IPS-NIHi11 (cell line): ENCODE measurements at places on chromosomes 3 and 15.

DNA sequence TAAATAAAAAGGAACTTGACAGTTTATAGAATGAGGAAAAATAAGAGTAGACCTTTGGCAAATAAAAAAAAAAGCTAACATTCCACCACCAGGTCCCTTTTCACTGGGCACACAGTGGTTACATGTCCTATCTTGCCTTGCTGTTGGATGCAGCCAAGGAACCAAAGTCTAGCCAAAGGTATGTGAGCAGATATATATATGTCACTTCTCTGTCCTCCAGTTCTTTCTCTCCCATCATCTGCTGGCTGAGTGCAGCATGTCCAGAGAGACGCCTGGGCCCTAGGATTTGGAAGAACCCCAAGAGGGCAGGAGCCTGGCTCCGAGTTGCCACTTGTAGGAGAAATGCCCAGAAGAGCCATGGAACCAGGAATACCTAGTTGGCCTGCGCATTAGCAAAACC lies 104.7 kb downstream of the SERPINI1 start:
- DNase-seq = no peak

- DNase-seq = no peak
Observed at GRCh38 chr3:150285601-150286000, 122.5 kb upstream of the TSC22D2 start.

- DNase-seq = no peak
Observed at GRCh38 chr3:27657404-27657803, 64.7 kb downstream of the EOMES start.

GRCh38 chr15:61755467-61755866 lies 304.8 kb downstream of the VPS13C start:
- DNase-seq = no peak

- DNase-seq = no peak
Observed at GRCh38 chr3:61740494-61740893, 179.1 kb downstream of the PTPRG start.

DNA sequence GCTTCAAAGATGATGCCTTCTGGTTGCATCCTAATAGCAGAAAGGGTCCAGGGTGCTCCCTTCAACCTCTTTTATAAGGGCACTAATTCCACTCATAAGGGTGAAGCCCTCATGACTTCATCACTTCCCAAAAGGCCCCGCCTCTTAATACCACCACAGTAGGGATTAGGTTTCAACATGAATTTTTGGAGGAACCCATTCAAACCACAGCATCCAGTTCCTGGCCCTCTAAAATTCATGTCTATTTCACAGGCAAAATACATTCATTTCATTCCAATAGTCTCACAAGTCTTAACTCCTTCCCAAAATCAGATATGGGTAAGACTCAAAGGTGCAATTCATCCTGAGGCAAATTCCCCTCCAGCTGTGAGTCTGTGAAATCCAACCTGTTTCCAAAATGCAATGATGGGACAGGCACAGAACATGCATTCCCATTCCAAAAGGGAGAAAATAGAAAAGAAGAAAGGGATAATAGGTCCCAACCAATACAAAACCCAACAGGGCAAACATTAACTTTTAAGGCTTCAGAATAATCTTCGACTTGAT lies 124.0 kb downstream of the ATP1B3 start:
- DNase-seq = no peak
